Activated T-cell treated with anti-CD3 and anti-CD28 coated beads, Interleukin-2, amount 50 U/mL, for 24 hours (primary cell): ENCODE measurements at places on chromosomes 13 and 19.

DNA sequence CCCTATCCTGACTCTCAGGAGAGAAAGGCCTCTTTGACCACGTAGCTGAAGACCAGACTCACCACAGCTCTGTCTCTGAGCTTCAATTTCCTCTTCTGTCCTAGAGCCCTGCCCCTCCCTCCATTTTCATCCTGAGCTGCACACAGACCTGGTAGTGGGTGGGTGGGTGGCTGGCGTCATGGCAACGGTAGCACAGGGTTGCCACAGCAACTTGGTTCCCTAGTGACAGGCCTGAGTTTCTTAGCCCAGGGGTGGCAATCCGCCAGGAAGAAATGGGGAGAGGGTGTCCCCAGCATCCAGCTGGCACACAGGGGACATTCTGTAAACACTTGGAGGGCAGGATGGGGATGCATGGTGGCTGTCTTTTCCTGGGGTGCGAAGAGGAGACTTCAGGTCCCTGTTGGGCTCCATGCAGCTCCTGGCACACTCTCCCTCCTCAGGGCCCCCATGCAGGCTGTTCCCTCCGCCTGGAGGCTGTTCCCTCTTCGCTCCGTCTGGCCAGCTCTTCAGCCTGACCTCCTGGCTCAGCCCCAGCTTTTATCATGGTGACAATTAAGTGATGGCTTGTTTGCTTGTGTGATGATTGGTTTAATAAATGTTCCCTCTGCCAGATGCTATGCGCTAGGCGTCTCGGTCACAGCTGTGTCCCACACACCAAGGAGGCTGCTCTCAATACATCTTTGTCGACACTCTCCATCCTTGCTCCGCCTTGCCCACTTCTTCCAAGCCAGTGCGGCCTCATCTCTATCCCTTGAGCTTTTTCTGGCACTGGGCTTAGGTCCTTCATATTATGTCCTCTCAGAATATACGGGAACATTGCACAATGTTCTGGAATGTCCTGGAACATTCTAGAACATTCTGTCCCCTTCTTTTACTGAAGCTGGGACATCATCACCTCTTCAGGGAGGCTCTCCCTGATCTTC is 7.4 kb upstream of the KLHL26 start:
- DNase-seq, result no peak

- DNase-seq, result no peak
Measured at GRCh38 chr19:31510635-31511034, 161.4 kb upstream of the TSHZ3 start.

DNA sequence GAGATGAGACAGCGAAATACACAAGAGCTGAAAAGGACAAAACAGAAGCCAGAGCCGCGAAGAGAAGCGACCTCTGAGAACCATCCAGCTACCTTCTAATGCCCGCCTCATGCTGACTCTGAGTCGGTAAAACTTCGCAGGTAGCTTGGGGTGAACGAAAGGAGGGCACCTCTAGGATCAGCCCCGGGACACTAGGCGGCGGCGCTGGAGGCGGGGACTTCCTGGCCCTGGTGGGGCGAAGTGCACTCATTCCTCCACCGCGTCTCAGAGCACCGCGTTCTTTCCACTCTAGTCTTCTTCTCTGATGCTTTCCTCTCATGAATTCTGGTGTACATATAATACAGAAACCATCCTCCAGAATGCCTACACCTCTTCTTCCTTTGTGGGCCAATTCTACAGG is 50.1 kb downstream of the KL start:
- DNase-seq, result no peak

GRCh38 chr19:13053761-13054625 is 48.7 kb downstream of the LYL1 start:
- no peak for DNase-seq

DNA sequence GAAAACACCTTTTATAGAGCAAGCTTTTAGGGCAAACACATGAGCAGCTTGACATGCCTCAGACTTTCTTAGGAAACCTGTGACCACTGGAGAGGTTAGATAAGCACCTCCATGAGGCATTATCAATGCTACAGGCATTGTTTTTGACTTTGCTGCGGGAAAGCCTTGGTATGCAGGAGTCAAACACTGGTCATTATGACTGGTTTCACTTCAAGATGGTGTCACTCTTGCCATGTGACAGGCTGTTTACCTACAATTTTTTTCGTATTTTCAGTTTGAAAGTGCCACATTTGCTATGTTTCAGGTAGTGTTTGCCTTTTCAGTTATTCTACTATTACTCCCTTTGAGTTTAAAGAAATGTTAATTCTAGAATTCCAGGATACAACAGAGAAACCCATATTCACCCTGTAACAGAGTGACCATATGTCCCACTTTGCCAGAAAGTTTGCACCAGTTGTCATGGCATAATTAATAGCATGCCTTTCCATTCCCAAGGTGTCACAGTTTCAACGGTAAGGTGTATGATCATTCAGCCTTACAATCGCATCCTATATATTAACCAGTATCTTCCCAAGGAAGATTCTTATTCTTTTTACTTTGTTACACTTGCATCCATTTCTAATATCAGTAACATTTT is 33.0 kb downstream of the USP12 start:
- DNase-seq, result no peak
